ENCODE measurements at places on chromosomes 11 and 22.

DNA sequence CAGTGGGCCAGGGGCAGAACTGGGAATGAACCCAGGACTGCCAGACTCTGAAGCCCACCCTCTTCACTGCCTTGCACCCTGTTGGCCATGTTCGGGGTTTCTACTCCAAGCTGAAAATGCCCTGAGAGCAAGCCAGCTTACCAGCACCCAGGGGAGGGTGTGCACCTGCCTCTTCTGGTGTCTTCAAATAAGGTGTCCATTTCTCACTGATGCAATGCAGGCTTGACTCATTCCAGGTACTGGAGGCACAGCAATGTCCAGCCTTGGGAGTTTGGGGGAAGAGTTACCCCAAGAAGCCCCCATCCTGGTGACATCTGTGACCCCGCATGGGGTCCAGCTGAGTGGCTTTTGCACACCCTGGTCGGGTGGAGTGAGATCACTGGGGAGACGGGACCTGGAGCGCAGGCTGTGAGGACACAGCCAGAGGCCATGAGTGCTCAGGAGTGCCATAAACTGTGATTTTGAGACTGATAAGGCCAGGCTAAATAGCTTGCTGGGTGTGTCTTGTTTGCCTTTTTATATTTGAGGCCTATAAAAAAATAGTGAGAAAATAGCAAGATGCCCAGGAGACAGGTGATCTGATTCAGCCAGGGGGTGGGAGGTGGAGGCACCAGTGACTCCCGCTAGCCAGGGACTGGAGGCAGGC, 4.6 kb upstream of the CERK start:
- no peak for DNase-seq

DNA sequence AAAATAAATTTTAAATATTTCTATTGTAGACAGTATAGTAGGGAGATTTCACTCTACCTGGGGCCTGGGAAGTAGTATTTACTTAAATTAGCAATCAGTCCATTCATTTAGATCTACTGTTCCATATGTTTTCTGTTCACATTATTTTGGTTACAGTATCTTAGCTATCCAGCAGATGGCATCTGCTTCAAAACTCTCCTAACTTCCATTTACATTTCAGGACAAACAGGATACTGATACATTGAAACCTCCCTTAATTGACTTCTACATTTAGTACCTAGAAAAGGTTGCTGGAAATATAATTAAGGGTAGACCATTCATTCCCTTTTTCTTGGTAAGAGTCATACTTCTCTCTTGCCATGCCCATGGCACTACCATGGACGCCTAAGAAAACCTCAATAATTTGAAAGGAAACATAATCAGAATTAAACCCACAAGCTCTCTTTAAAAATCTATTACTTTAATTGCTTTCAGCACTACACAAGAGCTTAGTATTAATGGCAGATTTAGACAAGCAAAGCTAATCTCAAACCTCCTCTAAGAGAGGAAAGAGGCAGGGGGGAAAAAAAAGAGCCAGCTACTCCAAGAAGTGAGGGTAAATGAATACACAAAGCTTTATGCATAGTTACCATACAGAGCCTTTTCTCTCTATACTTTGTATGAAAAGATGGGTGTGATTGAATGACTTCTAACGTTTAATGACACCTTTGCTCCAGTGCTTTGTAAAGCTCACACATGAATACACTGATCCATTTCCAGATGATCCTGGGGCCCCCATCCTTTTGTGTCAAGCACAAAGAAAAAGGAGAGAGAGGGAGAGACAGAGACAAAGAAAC, 131.2 kb upstream of the MTMR2 start:
- no peak for DNase-seq

DNA sequence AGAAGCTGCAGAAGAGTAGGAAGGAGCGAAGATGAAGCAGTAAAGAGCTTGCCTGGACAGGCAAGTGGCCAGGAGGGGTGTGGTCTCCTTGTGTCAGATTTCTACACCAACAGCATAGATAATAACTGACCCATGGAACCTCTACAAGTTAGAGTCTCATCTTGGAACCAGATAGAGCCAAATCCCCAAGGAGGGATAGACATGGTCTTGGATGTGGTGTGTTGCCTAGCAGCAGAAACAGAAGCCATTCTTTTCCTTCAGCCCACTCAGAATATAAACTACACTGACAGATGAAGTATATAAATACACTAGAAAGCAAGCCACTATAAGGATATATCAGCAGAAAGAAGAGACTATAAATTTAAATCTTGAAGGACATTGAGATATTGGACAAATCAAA, 4.3 kb upstream of the CARD16 start:
- DNase-seq = no peak

DNA sequence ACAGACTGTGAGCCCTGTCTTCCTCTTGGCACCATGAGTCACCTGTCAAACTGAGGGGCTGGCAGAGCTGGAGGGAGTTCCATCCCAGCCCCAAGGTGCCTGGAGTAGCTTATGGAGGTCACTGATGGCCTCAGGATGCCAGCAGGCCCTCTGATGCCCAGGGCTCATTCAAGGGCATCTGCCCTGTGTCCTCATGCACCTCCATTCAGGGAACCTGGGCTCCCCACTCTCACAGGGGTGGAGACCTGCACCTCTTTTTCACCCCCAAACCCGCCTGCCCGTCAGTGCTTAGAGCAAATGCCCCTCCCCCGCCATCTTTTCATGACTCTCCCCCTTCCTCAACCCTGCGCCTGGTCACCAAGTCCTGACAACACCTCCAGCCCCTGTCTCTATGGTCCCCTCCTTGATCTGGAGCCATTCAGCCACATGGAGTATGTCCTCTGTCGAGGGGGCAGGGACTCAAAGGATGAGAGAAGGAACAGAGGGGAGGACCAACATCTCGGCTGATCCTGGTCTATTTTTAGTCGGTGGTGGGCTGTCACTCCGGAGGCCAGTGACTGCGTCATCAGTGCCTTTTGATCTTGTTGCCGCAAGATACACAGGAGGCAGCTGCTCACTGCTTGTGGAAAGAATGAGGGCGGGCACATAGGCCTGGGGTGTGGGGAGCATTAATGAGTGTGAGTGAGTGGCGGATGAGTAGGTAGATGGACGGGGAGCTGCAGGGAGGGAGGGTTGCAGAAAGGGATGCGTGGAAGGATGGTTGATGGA, 72.2 kb downstream of the CDKN1C start:
- DNase-seq = no peak

GRCh38 chr22:29310065-29310862, 3.8 kb downstream of the GAS2L1 start:
- DNase-seq = no peak

- DNase-seq = no peak
Measured at GRCh38 chr22:16838073-16838472, 12.9 kb upstream of the XKR3 start.

- peak; percentile 8 for DNase-seq
Measured at GRCh38 chr22:19853058-19853878, 1.4 kb downstream of the GNB1L start.

DNA sequence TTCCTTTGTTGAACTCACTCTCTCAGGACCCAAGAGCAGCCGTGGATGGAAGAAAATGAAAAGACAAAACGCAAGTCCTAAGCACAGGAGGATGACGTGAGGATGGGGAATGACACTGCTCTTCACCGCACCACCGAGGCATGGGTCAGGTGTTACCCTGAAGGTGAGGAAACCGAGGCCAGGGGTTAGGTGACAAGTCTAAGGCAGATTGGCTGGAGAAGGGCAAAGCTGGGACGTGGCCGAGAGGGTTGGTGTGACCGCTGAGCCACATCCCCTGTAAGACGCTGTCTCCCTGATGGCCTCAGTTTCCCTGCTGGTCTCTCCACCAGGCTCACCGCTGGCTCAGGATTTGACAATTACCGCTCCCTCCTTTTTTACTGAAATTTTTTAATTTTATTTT, 284.4 kb downstream of the CTTN start:
- DNase-seq = no peak

DNA sequence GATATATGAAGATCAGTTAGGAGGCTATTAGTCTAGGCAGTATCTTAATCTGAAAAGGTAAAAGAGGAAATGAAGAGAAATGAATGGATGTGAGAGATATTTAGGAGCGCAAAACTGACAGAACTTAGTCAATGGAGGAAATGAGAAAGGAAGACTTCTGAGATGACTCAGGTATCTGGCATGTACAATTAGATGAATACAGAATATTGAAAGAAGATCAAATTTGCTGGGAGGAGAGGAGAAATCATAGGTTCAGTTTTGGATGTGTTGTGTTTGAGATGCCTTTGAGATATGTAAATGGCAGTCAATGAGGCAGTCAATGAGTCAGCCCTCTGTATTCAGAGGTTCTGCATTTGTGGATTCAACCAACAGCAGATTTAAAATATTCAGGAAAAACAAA, 42.9 kb upstream of the GAB2 start:
- DNase-seq = no peak

- no peak for DNase-seq
Measured at GRCh38 chr11:41333357-41333756, 126.1 kb downstream of the LRRC4C start.

GRCh38 chr11:61065955-61066638, 36.2 kb upstream of the CD5 start:
- DNase-seq = no peak

GRCh38 chr11:116835042-116835772, 2.2 kb downstream of the APOA1 start:
- no peak for DNase-seq

GRCh38 chr22:46297151-46297812, 612 bp downstream of the GTSE1 start:
- no peak for DNase-seq

GRCh38 chr11:17986007-17986710, 26.7 kb downstream of the SERGEF start:
- no peak for DNase-seq

- DNase-seq = no peak
Measured at GRCh38 chr11:118051136-118051610, 25.7 kb upstream of the TMPRSS4 start.

- no peak for DNase-seq
Measured at GRCh38 chr11:2266586-2267305, 3.6 kb downstream of the ASCL2 start.

- no peak for DNase-seq
Measured at GRCh38 chr11:96204721-96205459, 138.1 kb downstream of the MAML2 start.
